Neural progenitor cell (in vitro differentiated cells): ENCODE measurements at places on chromosomes 6 and 20. TPM values are rescaled to one million over a fixed set of nuclear protein-coding genes. Genes with fewer than 3 reads are reported as not detected.

- H3K36me3 ChIP-seq: no peaks in the 10 kb centered on the region
- no peak for DNase-seq
- H3K4me3 ChIP-seq: no peak overlapping the region
- no peak overlapping the region for H3K27ac ChIP-seq
Measured at GRCh38 chr6:161303628-161304340, 29.9 kb upstream of the AGPAT4 start.

DYNLT1 gene
- 71.1 and 82.8 TPM in 2 replicates for total RNA-seq

- no peaks in the 10 kb centered on the region for H3K36me3 ChIP-seq
- H3K4me3 ChIP-seq: no peak overlapping the region
- H3K4me1 ChIP-seq: no peaks in the 10 kb centered on the region
- H3K27ac ChIP-seq: no peak overlapping the region
- DNase-seq: no peak
Measured at GRCh38 chr6:152651986-152652385, 14.8 kb upstream of the SYNE1 start.

DNA sequence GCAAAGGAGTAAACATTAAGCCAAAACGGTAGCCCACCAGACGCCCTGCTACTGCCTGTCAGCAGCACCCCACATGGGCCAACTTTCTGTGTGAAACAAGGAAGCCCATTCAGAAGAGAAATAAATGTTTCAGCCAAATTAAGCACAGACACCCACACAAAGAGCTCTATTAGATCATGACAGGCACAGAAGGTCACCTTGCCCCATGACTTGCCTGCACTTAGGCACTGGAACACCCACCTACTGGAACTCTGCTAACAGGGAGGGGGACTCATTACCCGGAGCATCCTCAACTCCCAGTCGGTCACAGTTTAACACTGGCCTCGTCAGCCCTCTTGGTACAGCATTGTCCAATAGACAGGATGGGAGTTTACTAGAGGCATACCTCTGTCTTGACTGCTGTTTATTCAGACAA is 31.8 kb downstream of the GFOD1 start:
- no peaks in the 10 kb centered on the region for H3K27me3 ChIP-seq
- H3K36me3 ChIP-seq: no peaks in the 10 kb centered on the region
- no peak overlapping the region for H3K4me3 ChIP-seq
- H3K4me1 ChIP-seq: peaks cover 7% of the 10 kb centered on the region

SRSF12 gene
- total RNA-seq: 19.2 and 23.2 TPM in 2 replicates

KIF25 gene
- total RNA-seq: 1.2 and 1.5 TPM in 2 replicates

DNA sequence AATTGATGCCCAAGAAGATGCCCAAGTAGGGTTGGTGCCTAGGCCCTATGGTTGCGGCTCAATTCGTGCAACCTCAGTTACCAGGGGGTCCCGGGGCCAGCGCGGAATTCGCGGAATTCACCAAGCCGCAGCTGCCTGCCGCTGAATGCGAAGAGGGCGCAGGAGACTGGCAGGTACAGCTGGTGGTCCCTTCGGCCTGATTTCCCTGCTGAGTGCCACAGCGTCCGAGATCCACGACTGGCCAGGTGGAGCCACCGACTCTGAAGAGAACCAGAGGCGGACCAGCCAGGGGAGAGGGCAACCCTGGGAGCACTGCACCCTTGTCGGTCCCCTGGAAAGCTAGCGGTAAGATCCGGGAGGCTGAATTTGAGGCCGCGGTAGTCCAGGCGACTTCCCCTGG is 6.8 kb upstream of the TFAP2D start:
- DNase-seq: peak; percentile 72
- no peak overlapping the region for H3K27ac ChIP-seq
- peaks cover 100% of the 10 kb centered on the region for H3K27me3 ChIP-seq
- H3K36me3 ChIP-seq: no peaks in the 10 kb centered on the region
- H3K4me3 ChIP-seq: peak overlapping the region; percentile 31

- peaks cover 3% of the 10 kb centered on the region for H3K4me1 ChIP-seq
- H3K27ac ChIP-seq: no peak overlapping the region
- H3K4me3 ChIP-seq: no peak overlapping the region
- DNase-seq: no peak
- H3K27me3 ChIP-seq: peaks cover 15% of the 10 kb centered on the region
Measured at GRCh38 chr6:160929831-160930230, 61.7 kb upstream of the MAP3K4 start.

DNA sequence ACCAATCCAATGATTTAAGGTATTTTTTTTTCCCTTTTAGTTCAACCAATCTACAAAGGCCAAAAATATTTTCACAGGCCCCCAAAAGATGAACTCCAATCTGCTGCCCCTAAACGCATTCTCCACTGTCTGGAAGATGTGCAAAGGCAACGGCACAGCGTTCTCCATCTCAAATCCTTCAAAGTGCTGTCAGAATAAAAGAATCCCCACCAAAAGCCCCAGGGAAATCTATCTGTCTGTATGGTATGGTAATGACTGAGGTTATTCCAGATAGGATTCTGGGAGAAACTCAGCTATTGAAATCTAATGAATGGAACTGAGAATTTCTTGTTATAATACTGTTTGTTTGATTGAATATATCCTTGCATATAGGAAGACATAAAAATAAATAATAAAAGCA is 217.8 kb upstream of the CCN2 start:
- no peaks in the 10 kb centered on the region for H3K36me3 ChIP-seq
- no peak for DNase-seq
- no peak overlapping the region for H3K4me3 ChIP-seq
- H3K4me1 ChIP-seq: peaks cover 6% of the 10 kb centered on the region
- H3K27me3 ChIP-seq: no peaks in the 10 kb centered on the region

EFCAB8 gene
- total RNA-seq: not detected in 2 replicates

ENPP5 gene
- total RNA-seq: 9.1 and 23.7 TPM in 2 replicates

- no peak overlapping the region for H3K4me3 ChIP-seq
- H3K4me1 ChIP-seq: peaks cover 5% of the 10 kb centered on the region
Measured at GRCh38 chr6:167089243-167090142, 33.4 kb upstream of the CCR6 start.

TINAG gene
- not detected in 2 replicates for total RNA-seq

DNA sequence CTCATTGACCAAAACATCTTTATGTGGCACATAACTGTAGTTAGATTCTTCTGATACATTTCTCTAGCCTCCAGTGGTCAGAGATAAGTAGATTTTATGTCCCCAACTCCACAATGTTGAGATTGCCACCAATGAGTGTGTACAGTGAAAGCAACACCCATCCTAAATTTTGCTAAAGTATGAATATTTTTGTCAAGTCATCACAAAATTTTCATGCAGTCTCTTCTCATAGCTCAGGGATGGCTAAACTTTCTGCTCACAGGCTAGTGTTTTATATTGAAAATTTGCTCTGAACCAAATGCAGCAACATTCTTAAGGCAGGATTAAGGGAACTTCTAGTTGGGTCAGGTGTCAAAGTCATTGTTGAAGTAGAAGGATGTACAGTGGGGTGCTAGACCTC is 203.6 kb downstream of the NKAIN2 start:
- H3K36me3 ChIP-seq: no peaks in the 10 kb centered on the region
- H3K4me1 ChIP-seq: no peaks in the 10 kb centered on the region
- no peak overlapping the region for H3K27ac ChIP-seq
- H3K27me3 ChIP-seq: no peaks in the 10 kb centered on the region
- no peak overlapping the region for H3K4me3 ChIP-seq
- no peak for DNase-seq

LAMA2 gene
- total RNA-seq: 0.68 and 1.5 TPM in 2 replicates

GRCh38 chr20:57882451-57883161 is 172.8 kb upstream of the PMEPA1 start:
- H3K4me3 ChIP-seq: no peak overlapping the region
- no peaks in the 10 kb centered on the region for H3K27me3 ChIP-seq
- no peak overlapping the region for H3K27ac ChIP-seq
- H3K4me1 ChIP-seq: no peaks in the 10 kb centered on the region

DNA sequence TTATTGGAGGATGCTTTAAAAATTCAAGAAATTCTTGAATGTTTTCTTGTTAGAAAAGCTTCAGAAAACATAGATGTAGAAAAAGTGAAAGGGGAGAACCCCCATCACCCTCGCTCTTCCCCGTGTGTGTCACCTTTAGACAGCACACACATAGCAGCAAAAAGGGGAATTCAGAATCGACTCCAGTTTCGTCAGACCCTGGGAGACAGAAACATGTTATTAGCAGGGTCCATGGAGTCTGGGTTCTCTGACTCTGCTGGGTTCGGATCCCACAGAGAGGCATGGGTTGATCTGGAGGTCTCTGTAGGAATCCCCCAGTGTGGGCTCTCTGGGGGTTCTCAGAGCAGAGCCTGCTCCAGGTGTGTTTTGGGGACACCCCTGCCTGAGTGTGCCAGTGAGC is 43.7 kb downstream of the ARHGAP40 start:
- H3K27ac ChIP-seq: no peak overlapping the region
- peaks cover 6% of the 10 kb centered on the region for H3K4me1 ChIP-seq
- H3K4me3 ChIP-seq: no peak overlapping the region
- DNase-seq: no peak
- H3K36me3 ChIP-seq: no peaks in the 10 kb centered on the region
- H3K27me3 ChIP-seq: peaks cover 73% of the 10 kb centered on the region

TRIM10 gene
- not detected in 2 replicates for total RNA-seq

FAM209B gene
- total RNA-seq: not detected in 2 replicates

- H3K27me3 ChIP-seq: no peaks in the 10 kb centered on the region
- peak; percentile 34 for DNase-seq
- H3K4me1 ChIP-seq: peaks cover 7% of the 10 kb centered on the region
Measured at GRCh38 chr6:52152711-52153160, 33.4 kb upstream of the IL17A start.

MAP7 gene
- total RNA-seq: 8.9 and 9.0 TPM in 2 replicates

- DNase-seq: no peak
- H3K27ac ChIP-seq: no peak overlapping the region
- no peaks in the 10 kb centered on the region for H3K36me3 ChIP-seq
- no peaks in the 10 kb centered on the region for H3K27me3 ChIP-seq
- no peak overlapping the region for H3K4me3 ChIP-seq
Measured at GRCh38 chr6:37731888-37732287, 34.2 kb upstream of the MDGA1 start.

GRCh38 chr6:125558241-125558843 is 191.1 kb upstream of the HEY2 start:
- H3K4me1 ChIP-seq: peaks cover 14% of the 10 kb centered on the region
- no peaks in the 10 kb centered on the region for H3K36me3 ChIP-seq
- H3K4me3 ChIP-seq: no peak overlapping the region
- DNase-seq: peak; percentile 80

HCK gene
- not detected in 2 replicates for total RNA-seq

TNNC2 gene
- 0.81 TPM in 1 of 2 replicates, not detected in the other for total RNA-seq

DNA sequence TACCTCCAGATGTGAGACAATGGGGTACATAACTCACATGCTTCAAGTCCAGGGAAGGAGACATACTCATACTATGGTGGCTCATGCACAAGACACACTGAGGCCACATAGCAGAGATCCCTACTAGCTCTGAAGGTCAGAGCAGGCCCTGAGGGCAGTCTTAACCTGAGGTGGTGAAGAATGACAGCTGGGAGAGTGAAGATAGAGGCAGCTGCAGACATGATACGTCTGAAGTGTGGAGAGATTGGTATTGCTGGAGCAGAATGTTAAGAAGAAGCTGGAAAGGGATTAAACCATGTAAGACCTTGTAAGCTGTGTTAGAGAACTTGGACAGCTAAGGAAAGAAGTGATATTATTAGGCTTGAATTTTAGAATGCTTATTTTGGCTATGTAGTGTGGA is 32.9 kb downstream of the PGM3 start:
- H3K4me1 ChIP-seq: no peaks in the 10 kb centered on the region
- no peak overlapping the region for H3K4me3 ChIP-seq
- H3K27ac ChIP-seq: no peak overlapping the region

ETV7 gene
- 0.09 and 0.11 TPM in 2 replicates for total RNA-seq

CCM2L gene
- total RNA-seq: 0.75 and 3.9 TPM in 2 replicates

GRCh38 chr6:77313595-77313994 is 149.7 kb downstream of the HTR1B start:
- H3K36me3 ChIP-seq: no peaks in the 10 kb centered on the region
- H3K27me3 ChIP-seq: no peaks in the 10 kb centered on the region
- H3K4me1 ChIP-seq: no peaks in the 10 kb centered on the region
- H3K4me3 ChIP-seq: no peak overlapping the region
- no peak for DNase-seq
- no peak overlapping the region for H3K27ac ChIP-seq

- H3K36me3 ChIP-seq: no peaks in the 10 kb centered on the region
- H3K27ac ChIP-seq: no peak overlapping the region
- no peak for DNase-seq
Measured at GRCh38 chr6:42279966-42280629, 62.4 kb upstream of the MRPS10 start.

FAM209A gene
- total RNA-seq: 0.43 TPM in 1 of 2 replicates, not detected in the other

- H3K27ac ChIP-seq: no peak overlapping the region
- H3K36me3 ChIP-seq: no peaks in the 10 kb centered on the region
- H3K4me3 ChIP-seq: no peak overlapping the region
- H3K4me1 ChIP-seq: peaks cover 19% of the 10 kb centered on the region
Measured at GRCh38 chr6:4380881-4381281, 245.5 kb upstream of the ECI2 start.

DNA sequence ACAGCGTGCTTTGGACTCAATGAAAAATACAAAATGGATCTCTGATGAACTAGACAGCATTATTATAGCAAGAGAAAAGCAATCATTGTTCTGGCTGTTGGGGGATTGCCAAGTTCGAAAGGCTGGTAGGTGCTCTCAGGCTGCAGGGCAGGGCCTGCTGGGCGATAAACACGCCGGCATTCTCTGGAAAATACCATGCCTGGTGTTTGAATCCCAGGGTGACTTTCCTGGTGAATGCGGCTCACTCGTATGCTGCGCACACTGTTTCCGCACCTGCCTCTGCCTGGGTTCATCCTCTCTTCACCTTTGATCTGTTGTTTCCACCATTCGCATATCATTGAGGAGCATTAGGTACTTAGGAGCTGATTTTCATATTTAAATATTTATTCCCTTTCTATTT is 37.4 kb downstream of the GCNT2 start:
- DNase-seq: peak; percentile 40
- H3K27me3 ChIP-seq: no peaks in the 10 kb centered on the region
- H3K36me3 ChIP-seq: no peaks in the 10 kb centered on the region
- H3K4me1 ChIP-seq: peaks cover 57% of the 10 kb centered on the region
- no peak overlapping the region for H3K27ac ChIP-seq

TDRD6 gene
- total RNA-seq: 0.09 and 0.15 TPM in 2 replicates

- H3K27me3 ChIP-seq: no peaks in the 10 kb centered on the region
- no peaks in the 10 kb centered on the region for H3K36me3 ChIP-seq
- peaks cover 39% of the 10 kb centered on the region for H3K4me1 ChIP-seq
- DNase-seq: no peak
- H3K27ac ChIP-seq: no peak overlapping the region
Measured at GRCh38 chr6:155224618-155225017, 39.2 kb upstream of the CLDN20 start.

DNA sequence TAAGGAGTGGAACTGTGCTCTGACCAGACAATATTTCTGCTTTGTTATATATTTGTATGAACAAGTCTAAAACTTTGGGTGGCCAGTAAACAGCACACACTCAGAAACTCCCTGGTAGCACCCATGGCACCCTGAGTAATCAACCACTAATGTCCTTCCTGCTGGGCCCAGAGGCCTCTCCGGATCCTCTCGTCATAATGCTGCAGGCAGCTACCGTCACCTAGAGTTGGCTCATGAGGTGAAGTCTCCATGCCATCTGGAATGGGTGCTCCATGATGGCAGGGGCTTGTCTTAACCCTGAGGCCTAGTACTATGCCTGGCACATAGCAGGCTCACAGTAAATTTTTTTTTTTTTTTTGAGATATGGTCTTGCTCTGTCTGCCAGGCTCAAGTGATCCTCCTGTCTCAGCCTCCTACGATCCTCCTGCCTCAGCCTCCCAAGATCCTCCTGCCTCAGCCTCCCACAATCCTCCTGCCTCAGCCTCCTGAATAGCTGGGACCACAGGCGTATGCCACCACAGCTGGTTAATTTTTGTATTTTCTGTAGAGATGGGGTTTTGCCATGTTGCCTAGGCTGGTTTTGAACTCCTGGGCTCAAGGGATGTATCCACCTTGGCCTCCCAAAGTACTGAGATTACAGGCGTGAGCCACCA is 3.0 kb upstream of the SDCBP2 start:
- no peaks in the 10 kb centered on the region for H3K4me1 ChIP-seq
- DNase-seq: no peak
- H3K27ac ChIP-seq: no peak overlapping the region
- no peaks in the 10 kb centered on the region for H3K27me3 ChIP-seq
- no peaks in the 10 kb centered on the region for H3K36me3 ChIP-seq
- no peak overlapping the region for H3K4me3 ChIP-seq

ABHD16B gene
- not detected in 2 replicates for total RNA-seq

PSMB9 gene
- total RNA-seq: not detected in 2 replicates

GABRR1 gene
- not detected in 2 replicates for total RNA-seq
